ENCODE measurements at places on chromosomes 5 and 9.

DNA sequence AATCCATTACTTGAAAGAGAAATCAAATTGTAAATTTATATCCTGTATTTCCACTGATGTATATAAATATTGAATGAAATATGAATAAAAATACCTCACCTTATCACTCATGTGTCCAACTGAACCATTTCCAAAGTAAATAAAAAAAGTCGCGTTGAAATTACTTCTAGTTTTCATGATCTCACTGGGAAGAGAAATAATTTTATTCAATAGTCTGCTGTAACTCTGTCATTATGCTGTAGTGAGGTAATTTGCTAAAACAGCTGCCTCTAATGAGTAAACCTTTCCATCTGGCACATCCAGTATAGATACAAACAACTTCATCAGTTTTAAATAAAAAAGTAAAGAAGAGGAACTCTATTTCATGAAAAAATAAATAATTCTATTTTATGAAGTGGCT is 611.5 kb downstream of the ZNF608 start:
- DNase-seq = peak; percentile 86

DNA sequence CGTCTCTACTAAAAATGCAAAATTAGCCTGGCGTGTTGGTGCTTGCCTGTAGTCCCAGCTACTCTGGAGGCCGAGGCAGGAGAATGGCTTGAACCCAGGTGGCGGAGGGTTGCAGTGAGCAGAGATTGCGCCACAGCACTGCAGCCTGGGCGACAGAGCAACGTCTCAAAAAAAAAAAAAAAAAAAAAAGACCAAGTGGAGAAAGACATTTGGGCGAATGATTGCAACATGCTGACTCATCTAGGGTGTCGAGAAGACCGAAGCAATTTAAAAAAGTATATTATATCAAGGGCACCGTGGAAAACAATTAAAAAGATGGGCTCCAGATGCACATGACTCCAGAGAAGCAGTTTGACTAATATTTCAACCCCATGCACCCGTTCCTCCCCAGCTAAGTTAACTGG is 9.2 kb downstream of the KLF4 start:
- DNase-seq = no peak

GRCh38 chr9:72807765-72808445 is 144.9 kb downstream of the ALDH1A1 start:
- DNase-seq = no peak

GRCh38 chr5:36739751-36740221 is 133.4 kb downstream of the SLC1A3 start:
- peak; percentile 79 for DNase-seq

GRCh38 chr9:108217431-108218349 is 638.1 kb downstream of the ACTL7B start:
- no peak for DNase-seq

Measured in NCI-H1105 treated with DMSO at 0.1 percent for 48 hours (cell line).